ENCODE measurements at places on chromosomes 7 and 10.

- no peak for DNase-seq
Observed at GRCh38 chr7:91852263-91852741, 28.2 kb downstream of the MTERF1 start.

DNA sequence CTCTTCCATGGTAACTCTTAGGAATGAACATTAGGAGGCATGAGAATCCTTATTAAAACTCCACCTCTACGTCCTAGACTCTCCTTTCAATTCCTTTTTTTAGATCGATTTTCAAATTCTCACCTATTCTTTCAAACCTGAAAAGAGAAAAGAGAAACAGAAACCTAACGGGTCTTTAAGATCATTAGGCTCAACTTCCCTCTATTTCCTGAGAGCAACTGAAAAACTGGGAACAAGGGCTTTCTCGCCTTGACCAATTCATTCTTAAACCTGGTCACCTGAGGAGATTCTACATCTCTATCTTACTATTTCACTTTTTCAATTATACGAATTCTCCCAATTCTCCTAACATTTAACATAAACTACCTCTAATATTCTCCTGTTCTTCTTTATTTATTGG is 2.8 kb downstream of the TFEC start:
- DNase-seq: no peak

GRCh38 chr7:5429253-5429856 is 5.7 kb upstream of the TNRC18 start:
- no peak for DNase-seq

DNA sequence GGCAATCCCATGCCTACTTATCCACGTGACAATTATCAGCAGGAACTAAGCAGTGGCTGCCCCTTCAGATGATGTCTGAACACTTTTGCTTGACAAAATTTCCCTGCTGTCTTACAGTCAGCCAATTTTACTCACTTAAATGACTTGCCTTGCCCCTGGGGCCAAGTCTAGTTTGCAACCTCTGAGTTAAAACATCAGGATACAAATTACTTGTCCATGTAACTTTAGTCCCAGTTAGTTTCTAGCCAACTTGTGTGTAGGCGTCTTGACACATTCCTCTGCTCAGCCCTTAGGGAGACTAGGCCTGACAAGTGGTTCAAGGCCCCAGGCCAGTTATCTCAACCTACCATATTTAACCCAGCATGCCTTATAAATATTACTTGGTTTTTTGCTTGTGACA is 11.6 kb upstream of the TYSND1 start:
- no peak for DNase-seq

GRCh38 chr10:49540056-49540797 is 1.3 kb upstream of the ERCC6 start:
- DNase-seq: no peak

DNA sequence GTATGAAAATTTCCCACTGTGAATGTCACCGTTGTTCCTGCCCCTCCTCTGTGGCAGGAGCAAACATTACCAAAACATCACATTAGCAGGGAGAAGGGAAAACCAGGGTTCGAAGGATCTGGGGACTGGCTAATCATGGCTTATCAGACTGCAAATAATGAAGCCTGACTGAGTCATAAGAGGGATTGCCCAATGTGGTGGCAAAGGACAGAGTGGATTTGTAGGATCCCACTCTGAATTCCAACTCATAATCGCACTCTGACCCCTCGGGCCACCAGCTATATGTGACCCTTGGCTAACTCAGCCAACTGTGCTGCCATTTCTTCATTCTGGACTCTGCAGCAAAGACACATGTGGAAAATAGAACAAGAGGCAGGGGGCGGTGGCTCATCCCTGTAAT is 347.3 kb upstream of the AUTS2 start:
- no peak for DNase-seq

All from activated T-cell treated with anti-CD3 and anti-CD28 coated beads for 48 hours (primary cell).